Esophagus muscularis mucosa (tissue), 4 donors: ENCODE measurements at places on chromosomes 11 and 22. TPM values are rescaled to one million over a fixed set of nuclear protein-coding genes. Genes with fewer than 3 reads are reported as not detected.

DNA sequence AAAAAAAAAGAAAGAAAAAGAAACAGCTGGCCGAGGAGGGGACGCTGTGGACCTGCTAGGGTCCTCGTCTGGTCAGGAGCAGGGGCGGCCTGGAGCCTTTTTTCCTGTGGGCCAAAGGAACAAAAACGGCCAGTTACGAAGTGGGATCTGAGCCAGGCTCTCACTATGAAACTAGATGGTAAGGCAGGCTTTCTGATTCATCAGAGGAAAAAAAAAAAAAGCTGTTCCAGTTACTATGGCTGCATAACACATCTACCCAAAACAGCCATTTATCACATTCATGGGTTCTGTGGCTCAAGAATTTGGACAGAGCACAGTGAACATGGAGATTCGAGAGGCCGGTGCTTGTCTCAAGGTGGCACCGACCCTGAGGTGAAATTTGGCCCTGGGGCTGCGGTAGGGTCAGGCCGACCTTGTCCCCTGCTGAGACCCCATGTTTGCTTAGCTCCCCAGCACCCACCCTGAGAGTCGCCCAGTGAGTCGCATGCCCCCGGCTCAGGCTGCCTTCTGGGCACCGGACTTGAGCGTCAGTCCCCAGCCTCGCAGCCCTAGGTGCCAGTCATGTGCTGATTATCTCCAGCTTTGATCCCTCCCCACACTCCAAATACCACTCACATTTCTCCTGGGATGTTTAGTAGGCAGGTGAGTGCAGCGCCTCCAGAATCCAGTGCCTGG lies 34.2 kb downstream of the MRGPRD start:
- no peak for DNase-seq

- no peak for DNase-seq
Measured at GRCh38 chr11:58493676-58494075, 14.2 kb downstream of the OR5B21 start.

The HOATZ gene
- not detected for total RNA-seq

The FGF4 gene
- total RNA-seq: not detected

- no peak for DNase-seq
Measured at GRCh38 chr22:44493206-44493605, 4.8 kb downstream of the RTL6 start.

The CCDC116 gene
- total RNA-seq: 0.26 TPM

GRCh38 chr22:19619144-19620009 lies 94.9 kb upstream of the SEPTIN5 start:
- DNase-seq: no peak

- no peak for DNase-seq
Measured at GRCh38 chr11:62245271-62245753, 3.3 kb downstream of the SCGB1D2 start.

GRCh38 chr11:118537409-118537980 lies 6.5 kb downstream of the TMEM25 start:
- DNase-seq: no peak

The DRD2 gene
- total RNA-seq: not detected
